Heart left ventricle (tissue), 16 donors: ENCODE measurements at places on chromosomes 5 and 9. TPM values are rescaled to one million over a fixed set of nuclear protein-coding genes. Genes with fewer than 3 reads are reported as not detected.

- H3K27ac ChIP-seq: no peak overlapping the region
- H3K4me1 ChIP-seq: no peaks in the 10 kb centered on the region
- H3K4me3 ChIP-seq: no peak overlapping the region
- no peak for DNase-seq
These were observed 79.5 kb upstream of the NFIL3 start for GRCh38 chr9:91502913-91503672.

GRCh38 chr5:149608936-149609545, 27.7 kb downstream of the ARHGEF37 start:
- H3K4me1 ChIP-seq: no peaks in the 10 kb centered on the region
- no peaks in the 10 kb centered on the region for H3K27me3 ChIP-seq
- no peak for DNase-seq
- no peak overlapping the region for H3K4me3 ChIP-seq

DNA sequence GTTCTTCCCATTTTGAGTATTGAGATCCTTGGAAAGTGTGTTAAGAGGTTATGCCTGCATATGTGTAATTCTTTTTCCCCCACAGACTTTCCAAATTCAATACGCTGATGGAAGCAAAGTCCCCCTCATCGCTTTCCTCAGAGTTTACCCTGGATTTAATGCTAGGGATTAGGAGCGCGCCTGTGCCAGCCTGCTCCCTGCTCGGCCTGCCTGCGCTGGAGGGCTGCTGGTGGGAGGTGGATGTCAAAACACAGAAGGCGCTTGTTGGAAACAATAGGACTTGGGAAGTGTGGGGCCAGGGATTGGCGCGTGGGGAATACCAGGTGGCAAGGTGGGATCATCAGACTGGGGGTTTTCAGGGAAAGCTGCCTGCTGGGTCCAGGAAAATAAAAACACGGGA, 39.8 kb upstream of the PTCH1 start:
- no peak for DNase-seq
- H3K36me3 ChIP-seq: no peaks in the 10 kb centered on the region
- no peak overlapping the region for H3K4me3 ChIP-seq
- no peak overlapping the region for H3K27ac ChIP-seq

GRCh38 chr5:117102591-117102990, 528.0 kb upstream of the SEMA6A start:
- H3K27me3 ChIP-seq: no peaks in the 10 kb centered on the region
- H3K36me3 ChIP-seq: no peaks in the 10 kb centered on the region
- no peak for DNase-seq

DNA sequence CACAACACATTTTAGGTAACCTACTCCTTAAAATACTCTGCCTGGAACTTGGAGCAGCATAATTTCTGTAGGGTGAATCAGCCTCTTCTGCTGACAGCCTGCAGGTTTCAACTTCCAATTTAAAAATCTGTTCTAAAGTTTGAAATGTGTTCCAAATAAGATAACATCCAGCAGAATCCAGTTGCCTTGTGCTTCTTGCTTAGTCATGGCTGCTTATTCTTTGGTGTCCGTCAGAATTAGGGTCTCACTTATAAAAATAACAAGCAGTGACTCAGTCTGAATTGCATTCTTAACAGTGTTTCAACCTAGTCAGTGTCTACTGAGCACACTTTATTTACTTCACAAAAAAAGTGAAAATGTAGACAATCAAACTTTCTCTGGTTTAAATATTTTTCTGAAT, 3.7 kb downstream of the CDH6 start:
- H3K27me3 ChIP-seq: no peaks in the 10 kb centered on the region
- no peak overlapping the region for H3K4me3 ChIP-seq
- H3K36me3 ChIP-seq: no peaks in the 10 kb centered on the region
- no peak for DNase-seq
- H3K4me1 ChIP-seq: no peaks in the 10 kb centered on the region
- no peak overlapping the region for H3K27ac ChIP-seq

GRCh38 chr9:124309667-124310084, 51.9 kb downstream of the NEK6 start:
- H3K27me3 ChIP-seq: no peaks in the 10 kb centered on the region
- no peak for DNase-seq
- peaks cover 7% of the 10 kb centered on the region for H3K36me3 ChIP-seq

- H3K27ac ChIP-seq: no peak overlapping the region
- no peaks in the 10 kb centered on the region for H3K4me1 ChIP-seq
- H3K27me3 ChIP-seq: peaks cover 65% of the 10 kb centered on the region
- peak overlapping the region; percentile 74 for H3K4me3 ChIP-seq
- DNase-seq: no peak
- no peaks in the 10 kb centered on the region for H3K36me3 ChIP-seq
These were observed 2.0 kb downstream of the MYO10 start for GRCh38 chr5:16934123-16934522.

Gene NIPAL4
- not detected for total RNA-seq
